ENCODE measurements at places on chromosomes 2 and 18.

- DNase-seq = no peak
These were observed 52.0 kb upstream of the RTN4 start for GRCh38 chr2:55102056-55102812.

- no peak for DNase-seq
These were observed 13.0 kb downstream of the CXCR4 start for GRCh38 chr2:136104977-136105376.

DNA sequence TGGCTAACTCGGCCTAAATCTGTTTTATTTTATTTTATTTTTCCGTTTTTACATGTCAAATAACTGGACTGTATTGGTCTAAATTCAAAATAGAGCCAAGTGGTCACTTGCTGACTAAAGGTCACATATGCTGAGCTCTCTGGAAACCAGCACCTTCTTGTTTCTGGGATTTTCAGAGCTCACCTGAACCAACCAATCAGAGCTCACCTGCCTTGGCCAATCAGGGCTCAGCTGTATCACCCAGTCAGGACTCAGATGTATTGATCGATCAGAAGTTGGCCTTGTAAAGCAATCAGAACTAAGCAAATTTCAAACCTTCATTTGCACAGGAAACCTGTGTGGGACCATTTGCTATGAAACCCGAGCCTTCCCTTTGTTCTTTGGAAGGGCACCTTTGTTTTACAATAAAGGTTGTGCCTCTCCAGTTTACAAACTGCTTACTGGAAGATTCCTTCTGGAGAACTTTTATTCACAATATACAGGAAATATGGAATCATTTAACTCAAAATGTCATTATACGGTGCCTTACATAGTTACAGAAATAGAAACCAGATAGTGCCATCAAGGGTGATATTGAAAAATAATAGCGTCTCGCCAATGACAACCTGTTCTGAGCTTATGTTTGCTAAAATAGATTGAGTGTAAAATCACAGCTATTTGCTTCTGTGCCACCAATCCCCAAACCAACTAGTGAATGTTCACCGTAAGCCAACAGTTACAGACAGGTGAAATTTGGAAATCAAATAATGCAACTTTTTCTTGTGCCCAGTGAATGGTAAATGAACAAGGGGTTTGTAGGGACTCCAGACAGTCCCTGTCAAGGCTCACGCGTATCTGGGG, 17.3 kb upstream of the PSD4 start:
- DNase-seq = no peak

- DNase-seq = no peak
These were observed 49.3 kb upstream of the MCM6 start for GRCh38 chr2:135925571-135925970.

DNA sequence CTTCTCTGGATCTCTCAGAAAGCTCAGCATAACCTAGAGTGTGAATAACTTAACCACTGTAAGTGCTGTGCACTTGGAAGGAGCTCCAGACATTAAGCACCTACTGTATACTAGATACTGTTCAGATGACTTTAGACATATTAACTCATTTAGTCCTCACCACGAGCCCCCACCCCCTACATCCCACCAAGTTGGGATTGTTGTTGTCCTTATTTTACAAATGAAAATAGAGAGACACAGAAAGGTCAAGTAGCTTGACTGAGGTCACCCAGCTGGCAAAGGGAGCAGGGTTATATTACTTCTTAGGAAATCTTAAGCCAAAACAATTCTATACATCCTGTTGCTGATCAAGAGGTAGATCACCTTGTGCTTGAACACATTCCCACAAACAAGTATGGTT, 234.2 kb upstream of the SMAD2 start:
- no peak for DNase-seq

All from SK-N-DZ (cell line).